Cardiac muscle cell (in vitro differentiated cells and primary cell): ENCODE measurements at places on chromosomes 5 and 9. TPM values are rescaled to one million over a fixed set of nuclear protein-coding genes. Genes with fewer than 3 reads are reported as not detected.

The IFNA21 gene
- total RNA-seq = not detected in 2 replicates

The CLIC3 gene
- not detected in 2 replicates for total RNA-seq

The SLIT3 gene
- 62.5 and 111 TPM in 2 replicates for total RNA-seq

The WDR38 gene
- total RNA-seq = not detected in 2 replicates

The FOXD4L4 gene
- total RNA-seq = 0.07 and 0.42 TPM in 2 replicates

The NR2F1 gene
- total RNA-seq = 1.3 and 1.5 TPM in 2 replicates

The ACTBL2 gene
- not detected in 2 replicates for total RNA-seq

The GPX8 gene
- 44.5 and 57.1 TPM in 2 replicates for total RNA-seq

The RLN1 gene
- total RNA-seq = not detected in 2 replicates

The NUDT2 gene
- total RNA-seq = 33.6 and 35.5 TPM in 2 replicates

The PCDHB3 gene
- total RNA-seq = 5.6 and 8.9 TPM in 2 replicates

The LHFPL2 gene
- total RNA-seq = 126 TPM in 2 replicates

The SPINK4 gene
- 7.8 TPM in 1 of 2 replicates, not detected in the other for total RNA-seq

The OR2K2 gene
- 0.56 TPM in 1 of 2 replicates, not detected in the other for total RNA-seq

The LTC4S gene
- total RNA-seq = 5.3 and 10.2 TPM in 2 replicates

The INSYN2B gene
- total RNA-seq = 3.9 and 9.3 TPM in 2 replicates

The SLC12A7 gene
- total RNA-seq = 25.5 and 29.9 TPM in 2 replicates

The LCN15 gene
- total RNA-seq = 0.32 and 0.77 TPM in 2 replicates

The GABRA6 gene
- not detected in 2 replicates for total RNA-seq

The HACD4 gene
- total RNA-seq = 0.04 and 0.36 TPM in 2 replicates

The SH3PXD2B gene
- 19.7 and 27.6 TPM in 2 replicates for total RNA-seq

The C5orf52 gene
- not detected in 2 replicates for total RNA-seq

The IL5 gene
- total RNA-seq = not detected in 2 replicates

The PHYHD1 gene
- 25.3 and 36.6 TPM in 2 replicates for total RNA-seq

The SVEP1 gene
- 2.8 and 4.4 TPM in 2 replicates for total RNA-seq

The PIP5K1B gene
- total RNA-seq = 5.0 and 7.8 TPM in 2 replicates

The CYLC2 gene
- not detected in 2 replicates for total RNA-seq

The MYMK gene
- total RNA-seq = not detected in 2 replicates

The FAXDC2 gene
- 22.4 and 39.4 TPM in 2 replicates for total RNA-seq

The PPIC gene
- 110 and 118 TPM in 2 replicates for total RNA-seq

The CCIN gene
- 0.39 TPM in 1 of 2 replicates, not detected in the other for total RNA-seq

The TIMD4 gene
- 0.18 TPM in 1 of 2 replicates, not detected in the other for total RNA-seq

The CNTFR gene
- total RNA-seq = 23.1 and 29.8 TPM in 2 replicates

The PIP5KL1 gene
- 0.89 and 1.7 TPM in 2 replicates for total RNA-seq

The PCDHGB2 gene
- 2.7 and 3.0 TPM in 2 replicates for total RNA-seq

The ELOVL7 gene
- 0.14 and 0.42 TPM in 2 replicates for total RNA-seq

The GDA gene
- 0.18 and 0.21 TPM in 2 replicates for total RNA-seq

The PTGER4 gene
- total RNA-seq = 0.42 and 0.99 TPM in 2 replicates

The SLC22A4 gene
- total RNA-seq = 0.27 and 0.53 TPM in 2 replicates

The RNF183 gene
- 0.06 and 0.53 TPM in 2 replicates for total RNA-seq

The STK32A gene
- 0.83 and 1.7 TPM in 2 replicates for total RNA-seq
